Esophagus muscularis mucosa (tissue), 4 donors: ENCODE measurements at places on chromosomes 2 and 18. TPM values are rescaled to one million over a fixed set of nuclear protein-coding genes. Genes with fewer than 3 reads are reported as not detected.
A peak's percentile ranks its signal among the peaks of the same experiment; 100 is the strongest.

The ACKR3 gene
- 51.5 TPM for total RNA-seq

DNA sequence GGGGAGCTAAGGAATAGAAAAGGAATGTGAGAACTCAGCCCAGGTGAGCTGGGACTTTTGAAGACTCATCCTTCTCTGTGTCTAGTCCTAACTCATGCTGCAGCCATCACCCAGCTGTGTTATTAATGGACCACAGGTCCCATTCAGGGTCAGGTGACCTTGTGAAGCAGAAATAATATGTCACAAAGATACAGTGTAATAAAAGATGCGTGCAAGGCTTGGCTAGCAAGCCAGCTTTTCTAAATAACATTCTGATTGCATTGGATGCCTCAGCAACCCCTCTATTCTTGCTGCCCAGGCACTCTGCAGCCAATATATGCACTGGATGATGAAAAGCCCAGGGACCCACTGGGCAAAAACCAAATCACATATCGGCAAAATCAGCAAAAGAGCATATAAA is 393.1 kb upstream of the PIK3C3 start:
- peak; percentile 50 for DNase-seq

The ANKRD30BL gene
- not detected for total RNA-seq

The ZRANB3 gene
- 3.1 TPM for total RNA-seq

The DPP4 gene
- 2.9 TPM for total RNA-seq

The KCNG2 gene
- not detected for total RNA-seq

GRCh38 chr2:198004173-198004572 is 199.8 kb downstream of the PLCL1 start:
- no peak for DNase-seq
